ENCODE measurements at places on chromosomes 7 and 10.
A peak's percentile ranks its signal among the peaks of the same experiment; 100 is the strongest.

GRCh38 chr10:132370426-132371340 lies 26.3 kb upstream of the PWWP2B start:
- DNase-seq: no peak

DNA sequence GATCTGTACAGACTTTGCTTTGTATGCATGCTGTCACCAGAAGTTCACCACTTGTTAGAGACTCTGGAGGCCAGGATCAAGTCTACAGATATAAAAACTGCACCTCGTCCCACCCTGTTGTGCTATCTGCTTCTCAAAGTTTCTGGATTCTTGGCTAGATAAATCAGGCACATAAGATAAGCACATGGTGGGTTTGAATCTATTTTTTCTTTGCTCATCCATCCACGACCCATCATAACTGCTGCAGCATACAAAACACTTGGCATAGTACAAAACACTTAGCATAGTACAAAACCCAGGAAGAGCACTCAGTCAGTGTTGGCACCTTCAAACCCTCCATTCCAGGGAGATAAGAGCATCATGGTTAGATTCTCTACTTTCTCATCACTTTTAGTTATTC lies 42.4 kb upstream of the ANKRD1 start:
- DNase-seq: no peak

DNA sequence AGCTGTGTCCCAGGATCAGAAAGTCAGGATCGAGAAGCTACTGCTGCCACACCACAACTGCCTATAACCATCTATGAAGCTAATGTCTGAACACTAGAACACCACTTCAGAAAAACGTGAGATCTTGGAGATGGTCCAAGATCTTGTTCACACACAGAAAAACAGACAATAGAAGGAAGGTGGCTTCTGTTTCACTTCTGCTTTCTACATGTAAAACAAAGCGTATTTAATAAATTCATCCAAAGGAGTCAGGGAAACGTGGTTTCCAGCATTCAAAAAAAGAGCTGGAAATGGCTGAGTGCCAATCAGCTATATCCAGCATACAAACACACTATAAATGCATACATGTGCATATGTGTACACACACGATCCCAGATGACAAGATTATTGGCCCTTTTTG lies 70.2 kb upstream of the CCDC71L start:
- no peak for DNase-seq

DNA sequence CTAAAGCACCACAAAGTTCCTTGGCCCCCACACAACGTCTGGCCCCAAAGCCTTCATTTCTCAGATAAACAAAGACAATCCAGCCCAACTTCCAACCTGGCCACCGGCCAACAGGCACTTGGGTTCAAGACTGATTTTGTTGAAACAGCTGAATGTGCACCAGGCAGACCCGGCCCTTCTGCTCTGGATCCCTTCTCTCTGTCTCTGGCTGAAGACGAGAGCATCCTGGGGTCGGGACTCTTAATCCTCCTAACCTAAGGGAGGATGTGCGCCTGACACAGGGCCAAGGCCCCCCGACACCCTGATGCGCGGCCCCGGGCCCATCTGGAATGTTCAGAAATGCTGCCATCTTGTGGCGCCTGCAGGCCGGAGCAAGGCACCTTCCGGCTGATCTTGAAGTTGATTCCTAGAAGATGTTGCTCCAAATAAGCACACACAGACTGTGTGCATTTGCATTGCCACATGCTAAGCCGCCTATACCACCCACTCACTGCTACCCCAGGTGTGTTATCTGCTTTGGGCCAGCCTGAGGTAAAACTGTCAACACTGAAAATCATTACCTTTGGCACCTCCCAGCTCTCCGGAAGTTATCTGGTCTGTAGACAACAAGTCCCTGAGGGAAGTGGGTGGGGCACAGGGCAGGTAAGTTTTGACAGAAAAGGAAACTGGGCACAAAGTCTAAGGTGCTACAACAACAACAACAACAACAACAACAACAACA lies 98.4 kb upstream of the HABP2 start:
- DNase-seq: peak; percentile 41

DNA sequence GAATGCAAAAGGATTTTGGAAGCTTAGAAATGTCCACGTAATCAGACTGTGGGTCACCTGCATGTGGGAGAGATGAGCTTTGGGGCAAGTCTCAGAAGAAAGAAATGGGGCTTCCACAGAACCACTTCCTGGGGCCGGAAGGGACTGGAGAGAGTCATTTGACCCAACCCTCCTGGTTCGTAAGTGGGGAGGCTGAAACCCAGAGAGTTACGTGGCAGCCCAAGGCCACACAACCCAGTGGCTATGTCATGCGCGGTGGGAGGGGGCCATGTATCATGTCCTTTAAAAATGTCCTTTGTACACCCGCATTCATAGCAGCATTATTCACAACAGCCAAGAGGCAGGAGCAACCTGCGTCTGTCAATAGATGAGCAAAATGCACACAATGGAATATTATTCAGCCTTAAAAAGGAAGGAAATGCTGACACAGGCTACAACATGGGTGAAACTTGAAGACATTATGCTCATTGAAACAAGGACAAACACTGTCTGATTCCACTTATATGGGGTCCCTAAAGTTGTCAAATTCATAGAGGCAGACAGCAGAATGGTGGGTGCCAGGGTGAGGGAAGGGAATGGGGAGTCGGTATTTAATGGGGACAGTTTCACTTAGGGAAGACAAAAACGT lies 15.1 kb downstream of the CAMK2B start:
- no peak for DNase-seq

Measured in SK-MEL-5 (cell line).